ENCODE measurements at places on chromosomes 7 and 10. TPM values are rescaled to one million over a fixed set of nuclear protein-coding genes. Genes with fewer than 3 reads are reported as not detected.

DNA sequence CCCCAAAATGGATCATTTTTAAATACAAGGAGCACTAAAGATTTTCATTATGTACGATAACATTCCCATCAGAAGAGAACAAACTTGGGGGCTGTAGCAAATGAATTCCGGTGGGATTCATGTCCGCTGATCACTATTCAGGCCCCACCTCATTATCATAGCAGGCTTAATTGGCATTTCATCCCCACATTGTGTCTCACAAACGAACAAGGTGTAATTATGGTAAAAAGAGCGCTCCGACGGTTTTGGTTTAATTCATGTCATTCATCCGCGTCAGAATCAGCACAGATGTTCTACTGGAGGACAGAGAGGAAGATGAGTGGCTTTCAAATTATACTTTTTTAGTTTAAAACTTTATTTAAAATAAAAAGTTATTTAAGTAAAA lies 124.7 kb downstream of the MAD1L1 start:
- DNase-seq: no peak

DNA sequence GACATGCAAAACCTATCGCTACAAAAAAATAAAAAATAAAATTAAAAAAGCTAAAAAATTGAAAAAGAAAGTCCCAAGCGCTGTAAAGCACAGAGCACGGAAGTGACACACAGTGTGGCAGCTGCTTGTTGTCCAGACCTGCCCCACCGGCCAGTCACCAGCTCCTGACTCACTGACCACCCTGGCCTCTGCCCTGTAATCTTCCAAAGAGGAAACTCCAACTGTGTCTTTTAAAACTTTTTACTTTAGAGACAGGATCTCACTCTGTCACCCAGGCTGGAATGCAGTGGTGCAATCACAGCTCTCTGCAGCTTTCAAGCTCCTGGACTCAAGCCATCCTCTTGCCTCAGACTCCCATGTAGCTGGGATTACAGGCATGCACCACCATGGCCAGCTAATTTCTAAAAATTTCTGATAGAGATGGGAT lies 23.6 kb downstream of the GNA12 start:
- DNase-seq: peak; percentile 67

GRCh38 chr7:124155432-124156022 lies 122.7 kb upstream of the TMEM229A start:
- no peak for DNase-seq

- no peak for DNase-seq
Observed at GRCh38 chr7:82760831-82761230, 317.3 kb upstream of the CACNA2D1 start.

DNA sequence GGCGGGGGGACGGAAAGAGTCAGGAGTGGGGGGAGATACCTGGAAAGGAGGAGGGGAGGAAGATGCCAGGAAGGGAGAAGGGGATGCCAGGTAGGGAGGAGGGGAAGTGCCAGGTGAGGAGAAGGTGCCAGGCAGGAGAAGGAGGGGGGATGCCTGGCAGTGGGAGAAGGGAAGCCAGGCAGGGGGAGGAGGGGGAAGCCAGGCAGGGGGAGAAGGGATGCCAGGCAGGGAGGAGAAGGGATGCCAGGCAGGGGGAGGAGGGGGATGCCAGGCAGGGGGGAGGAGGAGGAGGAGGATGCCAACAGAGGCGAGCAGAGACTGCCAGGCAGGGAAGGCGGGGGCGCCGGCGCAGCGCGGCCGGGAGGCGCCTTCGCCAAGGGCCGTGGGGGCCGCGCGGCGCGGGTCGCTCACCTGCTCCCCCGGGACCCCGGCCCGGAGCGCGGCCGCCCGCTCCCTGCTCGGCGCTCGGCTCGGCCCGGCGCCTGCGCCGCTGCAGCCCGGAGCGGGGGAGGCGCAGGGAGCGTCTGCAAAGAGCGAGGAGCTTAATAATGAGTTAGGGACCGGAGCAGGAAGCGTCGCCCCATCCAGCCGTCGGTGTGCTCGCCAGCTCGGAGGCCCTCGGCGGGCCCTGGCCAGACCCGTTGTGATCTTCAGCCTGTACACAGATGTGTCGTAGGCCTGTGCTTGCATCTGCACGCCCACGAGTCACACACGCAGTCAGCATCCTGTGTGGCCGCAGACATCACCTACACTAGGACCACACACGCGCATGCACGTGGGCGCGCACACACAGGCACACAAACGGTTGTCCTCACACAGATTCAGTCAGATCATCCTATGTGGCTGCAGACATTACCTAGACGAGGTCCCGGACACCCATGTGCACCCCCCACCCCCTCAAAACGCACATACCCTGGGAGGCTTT lies 28.4 kb upstream of the SMARCD3 start:
- DNase-seq: peak; percentile 56

- no peak for DNase-seq
Observed at GRCh38 chr10:30556189-30556588, 73.4 kb downstream of the LYZL2 start.

GRCh38 chr10:122461367-122461728 lies at the start of gene HTRA1:
HTRA1 (plus strand) TSS chr10:122461553; CDS start chr10:122461653, 100 bp downstream.
- peak; percentile 74 for DNase-seq

OR2A7 gene
- 10.8 TPM for total RNA-seq

INPP5F gene
- 19.0 TPM for total RNA-seq

FAM241B gene
- 5.6 TPM for total RNA-seq

Measured in ureter (tissue), 1 donor.